ENCODE measurements at places on chromosomes 5 and 9. TPM values are rescaled to one million over a fixed set of nuclear protein-coding genes. Genes with fewer than 3 reads are reported as not detected.

SPATA24 gene
- total RNA-seq = 8.8 TPM

PCA3 gene
- total RNA-seq = 0.59 TPM

SLCO6A1 gene
- total RNA-seq = not detected

RBM27 gene
- total RNA-seq = 36.0 TPM

SDHA gene
- total RNA-seq = 46.1 TPM

PKD2L2 gene
- not detected for total RNA-seq

IL13 gene
- total RNA-seq = not detected

PCDHA11 gene
- not detected for total RNA-seq

SLC45A2 gene
- not detected for total RNA-seq

ANXA2R gene
- total RNA-seq = 3.3 TPM

ESM1 gene
- total RNA-seq = not detected

KCTD16 gene
- 0.04 TPM for total RNA-seq
